ENCODE measurements at places on chromosomes 12 and 14.

DNA sequence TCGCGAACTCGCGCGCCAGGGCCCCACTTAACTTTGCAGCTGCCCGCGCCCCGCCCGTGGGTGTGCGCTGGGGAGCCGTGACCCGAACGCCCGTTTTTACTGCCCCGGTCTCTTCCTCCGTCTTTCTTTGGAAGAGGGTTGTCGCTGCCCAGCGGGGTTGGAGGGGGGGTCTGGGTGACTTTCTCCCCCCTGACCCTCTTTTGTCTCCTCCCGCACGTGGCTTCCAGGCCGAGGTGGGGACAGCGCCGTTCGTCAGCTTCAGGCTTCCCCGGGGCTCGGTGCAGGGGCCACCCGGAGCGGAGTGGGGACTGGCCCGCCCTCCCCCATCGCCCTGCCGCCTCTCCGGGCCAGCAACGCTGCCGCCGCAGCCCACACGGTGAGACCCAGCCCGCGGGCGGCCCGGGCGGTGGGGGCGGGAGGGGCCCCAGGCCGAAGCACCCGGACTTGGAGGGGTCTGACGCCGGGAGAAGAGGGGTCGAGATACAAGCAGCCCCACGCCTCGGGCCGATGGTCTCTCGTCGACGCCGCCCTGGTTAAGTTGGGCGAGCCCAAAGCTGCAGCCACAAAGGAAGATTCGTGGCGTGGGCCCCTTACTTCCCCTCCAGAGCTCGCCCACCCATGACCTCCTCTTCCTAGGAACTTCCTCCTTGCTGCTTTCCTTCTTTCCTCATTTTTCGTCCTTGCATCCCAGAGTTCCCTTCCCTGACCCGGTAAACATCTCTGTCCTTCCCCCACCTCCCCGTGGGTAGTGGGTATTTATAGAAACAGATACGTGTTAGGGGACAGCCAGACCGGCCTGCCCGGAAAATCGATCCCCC lies 1.2 kb downstream of the DYRK2 start:
- peak; percentile 46 for DNase-seq

DNA sequence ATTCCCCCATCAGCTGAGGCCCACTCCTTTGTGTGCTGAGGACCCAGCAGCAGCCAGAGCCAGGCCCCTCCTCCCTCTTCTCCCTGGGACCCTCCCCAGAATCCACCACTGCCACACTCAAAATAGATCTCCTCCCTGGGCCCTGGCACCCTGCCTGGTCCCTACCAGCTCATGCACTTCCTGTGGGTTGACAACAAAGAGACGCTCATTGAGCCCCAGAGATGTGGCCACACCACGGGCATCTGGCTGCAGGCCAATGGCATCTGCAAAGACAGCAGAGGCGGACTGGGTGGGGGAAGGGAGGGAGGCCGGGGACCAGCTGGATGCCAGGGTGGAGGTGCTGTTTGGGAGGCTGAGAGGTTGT lies 16.0 kb upstream of the ENDOU start:
- DNase-seq = peak; percentile 74

DNA sequence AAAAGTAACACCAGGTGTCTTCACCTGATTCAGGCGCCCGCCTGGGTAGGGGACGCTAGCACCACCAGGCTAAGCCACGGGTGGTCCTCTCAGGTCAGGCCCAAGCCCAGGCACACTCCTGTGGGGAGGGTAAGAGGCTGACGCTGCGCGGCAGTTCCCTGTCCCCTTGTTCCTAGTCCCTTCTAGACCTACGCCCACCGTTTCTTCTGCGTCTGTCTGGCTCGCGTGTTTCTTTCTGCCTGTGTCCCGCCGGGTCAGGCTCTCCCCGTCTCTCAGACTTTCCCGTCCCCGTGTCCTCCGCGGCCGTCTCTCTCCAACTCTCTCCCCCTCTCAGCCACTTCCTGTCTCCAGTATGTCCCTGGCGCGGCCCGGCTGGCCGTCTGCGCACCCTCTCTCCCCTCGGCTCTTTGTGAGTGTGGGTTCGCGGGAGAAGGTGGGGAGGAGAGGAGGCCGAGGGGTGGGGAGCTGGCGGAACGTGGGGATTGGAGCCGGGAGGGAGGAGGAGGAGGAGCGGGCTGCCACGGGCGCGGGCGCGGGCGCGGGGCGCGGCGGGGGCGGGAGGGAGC lies 3.1 kb upstream of the TNS2 start:
- DNase-seq = peak; percentile 50

DNA sequence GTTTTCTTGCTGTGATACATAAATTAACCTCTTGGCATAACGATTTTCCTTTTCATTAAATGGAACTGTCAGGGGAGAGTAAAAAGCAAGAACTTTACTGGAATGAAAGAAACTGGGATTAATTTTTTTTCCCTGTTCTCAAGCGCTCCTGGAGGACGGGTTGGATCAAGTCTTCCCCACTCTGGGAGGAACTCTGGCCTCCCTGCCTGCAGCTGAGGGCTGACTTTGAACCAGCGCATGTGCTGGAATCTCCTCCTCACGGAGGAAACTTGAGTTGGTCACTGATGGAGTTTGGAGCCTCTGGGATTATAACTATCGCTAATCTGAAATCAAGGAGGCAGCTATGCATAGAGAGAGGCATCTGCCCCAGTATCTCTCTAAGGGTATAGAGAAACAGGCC lies 406.4 kb upstream of the TMEM132C start:
- no peak for DNase-seq

- no peak for DNase-seq
Observed at GRCh38 chr12:121947981-121948380, 29.6 kb downstream of the CFAP251 start.

GRCh38 chr12:106729611-106730010 lies 44.9 kb upstream of the RIC8B start:
- DNase-seq = no peak

DNA sequence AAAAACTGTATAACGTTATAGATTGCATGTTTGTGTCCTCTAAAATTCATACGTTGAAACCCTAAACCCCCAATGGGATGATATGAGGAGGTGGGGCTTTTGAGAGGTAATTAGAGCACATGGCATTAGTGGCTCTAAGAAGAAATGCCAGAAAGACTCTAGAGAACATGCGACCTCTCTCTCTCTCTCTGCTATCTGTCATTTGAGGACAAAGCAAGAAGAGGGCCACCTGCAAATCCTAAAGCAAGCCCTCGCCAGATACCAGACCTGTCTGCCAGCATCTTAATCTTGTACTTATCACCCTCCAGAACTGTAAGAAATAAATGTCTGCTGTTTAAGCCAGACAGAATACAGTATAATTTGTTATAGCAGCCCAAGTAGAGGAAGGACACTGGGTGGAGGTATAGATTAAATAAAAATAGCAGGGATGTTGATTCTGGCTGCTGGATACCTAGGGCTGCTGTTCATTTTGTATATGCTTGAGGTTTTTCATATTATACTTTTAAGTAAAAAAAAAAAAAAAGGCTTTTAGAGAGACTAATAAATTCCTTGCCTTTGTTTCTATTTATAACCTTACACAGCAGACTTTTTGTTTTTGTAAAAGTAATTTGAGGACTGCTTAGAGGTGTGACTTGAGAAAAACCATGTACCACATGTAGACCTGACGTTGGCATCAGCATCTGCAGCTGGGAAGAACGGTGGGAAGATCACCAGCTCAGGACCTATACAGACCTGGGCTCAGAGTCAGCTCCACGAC lies 26.9 kb downstream of the MOK start:
- no peak for DNase-seq

DNA sequence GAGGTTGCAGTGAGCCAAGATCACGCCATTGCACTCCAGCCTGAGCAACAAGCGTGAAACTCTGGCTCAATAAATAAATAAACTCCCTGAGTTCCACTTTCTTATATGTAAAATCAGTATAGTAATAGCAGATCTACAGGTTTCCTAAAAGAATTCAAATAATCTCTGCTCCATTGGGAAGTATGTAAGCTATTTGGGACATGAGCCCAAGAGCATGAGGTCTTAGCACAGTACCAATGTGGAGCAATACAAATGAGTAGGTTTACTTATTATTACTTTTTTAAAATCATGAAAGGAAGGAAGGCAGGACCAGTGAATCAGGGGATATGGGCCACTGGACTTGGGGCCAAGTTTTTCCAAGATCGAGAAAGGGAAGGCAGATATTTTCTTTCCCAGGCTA lies 216.9 kb upstream of the DIO2 start:
- DNase-seq = no peak

GRCh38 chr14:55309761-55310365 lies 38.6 kb downstream of the FBXO34 start:
- DNase-seq = no peak

DNA sequence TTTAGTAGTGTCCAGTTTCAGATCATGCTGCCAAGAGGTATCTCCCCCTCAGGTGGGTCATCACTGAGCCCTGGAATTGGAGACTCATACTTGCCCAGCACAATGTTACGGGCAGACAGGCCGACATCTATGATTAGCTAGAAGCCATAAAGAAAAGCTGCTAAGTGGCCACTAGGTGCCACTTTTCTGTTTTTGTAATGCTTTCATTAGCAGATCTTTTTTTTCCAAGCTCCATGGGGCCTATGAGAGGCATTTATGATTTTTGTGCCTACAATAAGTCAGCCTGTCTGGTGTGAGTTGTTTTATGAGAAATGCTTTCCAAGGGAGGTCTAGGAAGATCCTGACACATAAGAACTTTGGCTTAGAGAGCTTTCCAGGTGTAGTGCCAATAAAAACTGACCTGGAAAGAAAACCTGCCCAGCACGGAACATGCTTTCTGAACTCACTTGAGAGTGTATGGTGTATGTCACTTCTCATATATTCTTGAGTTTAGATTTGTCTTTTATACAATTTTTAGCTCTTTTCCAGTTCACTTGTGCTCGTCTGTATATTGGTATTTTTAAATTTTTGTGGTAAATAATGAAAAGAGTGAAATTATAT lies 21.8 kb upstream of the SMCO2 start:
- peak; percentile 30 for DNase-seq

- DNase-seq = no peak
Observed at GRCh38 chr12:95870897-95871296, 12.1 kb downstream of the SNRPF start.

GRCh38 chr14:60926002-60926401 lies 54.9 kb downstream of the TRMT5 start:
- DNase-seq = no peak

GRCh38 chr14:99768381-99768780 lies 24.8 kb upstream of the EML1 start:
- no peak for DNase-seq

GRCh38 chr12:42192686-42193085 lies 45.4 kb downstream of the YAF2 start:
- DNase-seq = no peak

GRCh38 chr12:125079648-125080645 lies 14.7 kb downstream of the AACS start:
- DNase-seq = peak; percentile 44

- DNase-seq = no peak
Observed at GRCh38 chr12:19465711-19466110, 26.4 kb downstream of the AEBP2 start.

DNA sequence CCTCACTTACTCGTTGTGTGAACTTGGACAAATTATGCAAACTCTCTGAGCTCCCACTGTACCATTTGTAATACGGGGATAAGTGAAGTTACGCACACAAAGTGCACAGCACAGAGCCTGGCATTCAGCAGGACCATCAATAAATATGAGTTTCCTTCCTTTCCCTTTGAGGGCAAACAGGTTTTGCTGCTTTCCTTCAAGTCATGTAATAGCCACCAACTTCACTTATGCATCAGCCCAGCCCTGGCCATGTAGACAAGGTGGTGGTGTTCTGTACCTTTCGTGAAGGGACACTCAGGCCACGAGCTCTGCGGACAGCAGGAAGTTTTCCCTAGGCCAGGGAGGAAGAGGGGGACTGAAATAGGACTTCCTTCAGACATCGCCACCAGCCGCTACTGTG lies 272.7 kb downstream of the CACNA1C start:
- DNase-seq = no peak

GRCh38 chr12:107492393-107493134 lies 193.0 kb upstream of the PWP1 start:
- no peak for DNase-seq

- no peak for DNase-seq
Observed at GRCh38 chr12:63893170-63893569, 48.7 kb downstream of the SRGAP1 start.

DNA sequence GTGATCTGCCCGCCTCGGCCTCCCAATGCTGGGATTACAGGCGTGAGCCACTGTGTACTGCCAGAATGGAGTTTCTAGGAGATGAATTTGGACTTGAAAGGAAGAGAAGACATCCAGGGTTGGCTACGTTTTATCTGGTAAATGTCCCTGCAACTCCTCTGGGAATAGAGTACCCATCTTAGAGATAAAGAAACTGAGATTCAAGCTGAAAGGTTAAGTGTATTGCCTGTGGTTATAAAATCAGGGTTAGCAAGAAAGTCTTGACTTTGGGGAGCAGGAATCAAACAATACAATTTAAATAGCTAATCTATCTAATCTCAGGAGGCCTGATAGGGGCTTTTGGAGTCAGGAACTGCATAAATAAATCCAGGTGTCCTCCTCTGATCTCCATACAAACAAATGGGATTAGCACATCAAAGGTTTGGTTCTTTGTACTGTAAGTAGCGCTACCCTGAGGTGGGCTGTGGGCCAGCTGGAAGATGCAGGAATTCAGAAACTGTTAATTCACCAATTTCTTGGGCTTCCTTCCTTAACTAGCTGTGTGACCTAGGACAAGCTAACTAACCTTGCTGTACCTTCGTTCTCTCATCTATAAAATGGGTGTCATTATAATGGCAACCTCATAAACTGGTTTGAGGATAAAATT lies 45.1 kb downstream of the TBX3 start:
- no peak for DNase-seq

DNA sequence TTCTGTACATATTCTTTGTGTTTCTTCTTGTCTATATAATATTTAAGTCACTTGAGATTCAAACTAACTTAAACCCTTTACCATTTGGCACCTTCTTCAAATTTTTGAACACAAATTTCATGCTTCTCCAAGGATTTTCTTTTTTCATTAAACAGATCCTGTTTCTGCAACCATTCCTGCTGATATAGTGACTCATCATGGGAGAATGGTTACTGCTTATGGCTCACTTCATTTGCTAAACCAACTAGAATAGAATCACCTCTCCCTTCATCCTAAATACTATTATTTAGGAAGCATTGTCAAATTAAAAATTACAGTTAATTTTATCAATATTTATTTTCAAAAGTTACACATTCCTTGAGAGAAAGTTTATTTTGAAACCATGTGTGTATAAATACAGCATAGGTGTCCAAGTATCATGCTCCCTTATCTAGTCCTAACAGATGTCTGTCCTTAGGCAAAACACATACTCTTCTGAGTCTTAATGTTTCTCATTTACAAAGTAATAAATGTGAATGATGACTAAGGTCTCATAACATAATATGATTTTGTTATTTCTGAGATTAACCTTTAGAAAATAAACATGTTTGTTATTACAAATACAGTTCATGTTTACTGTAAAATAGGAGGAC lies 40.7 kb downstream of the PLCZ1 start:
- no peak for DNase-seq

- no peak for DNase-seq
Observed at GRCh38 chr12:124386661-124387527, 92.0 kb downstream of the RFLNA start.

DNA sequence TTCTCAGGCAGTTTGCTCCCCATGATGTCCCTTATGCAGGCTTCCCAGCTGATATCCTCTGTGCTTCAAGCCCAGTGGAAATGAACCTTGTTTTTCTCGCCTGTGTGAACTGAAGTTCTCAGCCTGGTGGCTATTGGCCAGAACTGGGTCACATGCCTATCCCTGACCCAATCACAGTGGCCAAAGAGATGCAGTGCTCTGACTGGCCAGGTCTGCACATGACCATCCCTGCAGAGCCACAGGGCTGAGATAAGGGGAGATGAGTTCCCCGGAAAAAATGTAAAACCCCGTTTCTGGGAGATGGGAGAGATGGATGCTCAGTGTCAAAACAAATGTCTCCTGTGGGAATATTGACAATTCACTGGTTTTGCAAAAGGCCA lies 34.7 kb upstream of the FZD10 start:
- DNase-seq = no peak

GRCh38 chr12:101927999-101928398 lies 50.6 kb downstream of the DRAM1 start:
- peak; percentile 48 for DNase-seq
